ENCODE measurements at places on chromosomes 3 and 15.

DNA sequence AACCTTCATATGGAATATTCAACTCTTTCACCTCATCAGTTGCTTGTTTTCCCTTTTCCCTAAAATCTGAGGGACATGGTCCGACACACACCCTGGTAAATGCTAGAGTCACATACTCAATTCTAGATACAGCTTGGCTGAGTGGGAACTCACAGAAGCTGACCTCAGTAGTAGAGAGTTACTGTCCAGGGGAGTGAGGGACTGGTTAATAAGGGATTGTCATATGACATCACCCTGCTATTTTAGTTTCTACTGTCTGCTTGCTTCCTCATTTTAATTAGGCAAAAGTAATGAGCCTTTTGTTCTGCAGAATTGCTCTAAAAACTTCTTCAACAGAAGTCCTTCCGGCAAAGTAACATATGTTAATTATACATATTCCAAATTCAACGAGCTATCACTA is 244.5 kb downstream of the ZIC4 start:
- DNase-seq: no peak

DNA sequence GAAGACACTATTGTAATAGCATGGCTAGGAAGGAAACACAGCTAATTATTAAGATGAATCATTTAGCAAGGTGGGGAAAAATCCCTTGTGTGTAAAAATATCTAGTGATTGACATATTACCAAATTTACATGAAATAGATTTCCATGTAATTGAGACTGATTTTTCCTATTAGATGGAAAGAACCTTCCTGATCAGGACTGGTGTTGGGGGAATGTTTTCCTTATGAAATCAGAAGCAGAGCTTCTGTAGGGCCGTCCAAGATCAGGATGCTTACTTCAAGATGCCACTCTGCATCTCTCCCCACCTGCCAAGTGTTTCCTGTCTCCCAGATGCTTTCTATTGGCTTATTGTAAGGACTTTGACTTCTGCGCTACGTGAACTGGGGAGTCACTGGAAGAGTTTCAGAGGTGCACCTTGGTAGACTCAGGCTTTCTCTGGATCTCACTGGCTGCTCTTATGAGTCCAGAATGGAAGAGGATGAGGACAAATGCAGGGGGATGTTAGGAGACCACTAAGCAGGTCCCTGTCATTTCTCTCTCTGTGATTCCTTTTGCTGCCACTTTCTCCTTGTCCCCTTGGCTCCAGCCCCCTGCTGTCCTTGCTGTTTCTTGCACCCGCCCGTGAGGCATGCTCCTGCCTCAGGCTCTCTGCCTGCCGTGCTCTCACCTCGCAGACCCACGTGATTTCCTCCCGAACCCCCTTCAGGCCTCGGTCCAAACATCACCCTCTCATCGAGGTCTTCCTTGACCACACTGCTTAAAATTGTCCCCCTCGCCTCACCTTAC is 30.1 kb downstream of the BTD start:
- no peak for DNase-seq

DNA sequence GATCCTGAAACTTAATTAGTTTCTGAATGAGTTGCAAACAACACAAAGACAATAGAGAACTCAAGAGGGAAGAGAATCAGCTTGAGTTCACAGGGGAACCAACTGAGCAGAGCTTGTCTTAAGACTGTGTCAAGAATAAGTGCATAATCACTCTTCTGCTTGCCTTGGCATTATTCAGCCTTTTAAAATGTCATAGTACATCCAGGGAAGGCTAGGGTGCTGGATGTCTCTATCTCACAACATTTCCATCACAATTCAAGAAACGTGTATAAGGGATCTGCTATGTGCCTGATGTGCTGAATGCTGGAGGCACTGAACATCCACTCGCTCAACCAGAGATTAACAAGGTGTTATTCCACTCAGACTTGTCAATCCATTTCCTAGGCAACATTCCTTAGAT is 122.6 kb downstream of the CPNE4 start:
- DNase-seq: no peak

- no peak for DNase-seq
Observed at GRCh38 chr3:16064642-16065414, 109.7 kb upstream of the GALNT15 start.

GRCh38 chr3:32685543-32686185 is 676 bp downstream of the CNOT10 start:
- DNase-seq: no peak

GRCh38 chr3:188092648-188093047 is 61.3 kb upstream of the LPP start:
- DNase-seq: no peak

GRCh38 chr3:29408676-29409075 is 127.8 kb downstream of the RBMS3 start:
- DNase-seq: no peak

DNA sequence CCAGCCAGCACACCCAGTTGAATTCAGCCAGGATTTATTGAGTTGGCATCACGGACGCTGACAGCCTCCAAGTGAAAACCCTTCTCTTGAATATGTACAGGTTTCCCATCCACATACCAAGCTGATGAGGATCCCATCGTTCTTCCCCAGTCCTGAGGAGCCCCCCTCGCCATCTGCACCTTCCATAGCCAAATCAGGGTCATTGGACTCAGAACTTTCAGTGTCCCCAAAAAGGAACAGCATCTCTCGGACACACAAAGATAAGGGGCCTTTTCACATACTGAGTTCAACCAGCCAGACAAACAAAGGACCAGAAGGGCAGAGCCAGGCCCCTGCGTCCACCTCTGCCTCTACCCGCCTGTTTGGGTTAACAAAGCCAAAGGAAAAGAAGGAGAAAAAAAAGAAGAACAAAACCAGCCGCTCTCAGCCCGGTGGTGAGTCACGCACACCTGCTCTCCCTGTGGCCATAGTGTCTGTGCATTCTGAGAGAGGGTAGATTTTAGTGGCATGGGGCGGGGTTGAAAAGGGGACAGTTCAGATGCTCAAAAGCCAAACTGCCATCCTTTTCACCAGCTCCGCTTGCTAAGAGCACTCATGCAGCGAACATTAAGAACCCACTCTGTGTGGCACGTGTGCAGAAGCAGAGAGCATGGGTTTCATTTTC is 51.2 kb downstream of the KLHL25 start:
- DNase-seq: no peak

DNA sequence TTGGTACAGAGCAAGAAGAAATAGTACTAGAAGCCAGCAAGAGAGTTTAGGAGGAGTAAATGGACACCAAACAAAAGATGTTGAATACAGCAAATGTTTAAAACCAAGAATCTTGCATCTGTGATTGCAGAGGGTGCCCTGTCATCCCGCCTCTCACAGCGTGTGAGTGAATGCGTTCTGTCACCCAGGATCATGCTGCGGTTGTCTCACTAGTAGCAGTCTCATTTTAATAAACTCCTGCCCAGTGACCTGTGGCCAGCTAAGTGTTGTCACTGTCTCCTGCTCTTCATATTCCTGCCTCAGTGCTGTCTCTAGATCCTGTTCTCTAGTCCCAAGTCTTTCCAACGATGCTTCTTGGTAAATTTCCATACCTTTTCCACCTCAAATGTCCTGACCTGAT is 584.6 kb downstream of the MCTP2 start:
- no peak for DNase-seq

DNA sequence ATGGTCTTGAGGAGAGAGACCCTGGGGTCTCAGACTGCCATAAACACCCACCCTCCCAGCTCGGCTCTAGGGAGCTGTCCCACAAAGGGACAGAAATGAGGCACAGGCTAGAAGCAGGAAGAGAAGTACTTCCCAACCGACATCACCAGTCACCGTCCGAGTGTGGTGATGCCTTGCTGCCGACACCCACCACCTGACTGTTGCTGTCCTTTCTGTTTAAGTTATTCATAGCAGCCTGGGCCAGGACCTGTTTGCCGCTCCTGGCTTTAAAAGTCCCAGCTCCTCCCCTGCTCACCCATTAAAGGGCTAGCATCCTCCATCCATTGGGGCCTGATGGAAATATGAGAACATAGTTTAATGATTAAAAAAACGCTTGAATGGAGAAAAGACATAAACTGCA is 13.2 kb upstream of the SPG11 start:
- no peak for DNase-seq

GRCh38 chr3:13750731-13751130 is 129.1 kb downstream of the WNT7A start:
- no peak for DNase-seq

DNA sequence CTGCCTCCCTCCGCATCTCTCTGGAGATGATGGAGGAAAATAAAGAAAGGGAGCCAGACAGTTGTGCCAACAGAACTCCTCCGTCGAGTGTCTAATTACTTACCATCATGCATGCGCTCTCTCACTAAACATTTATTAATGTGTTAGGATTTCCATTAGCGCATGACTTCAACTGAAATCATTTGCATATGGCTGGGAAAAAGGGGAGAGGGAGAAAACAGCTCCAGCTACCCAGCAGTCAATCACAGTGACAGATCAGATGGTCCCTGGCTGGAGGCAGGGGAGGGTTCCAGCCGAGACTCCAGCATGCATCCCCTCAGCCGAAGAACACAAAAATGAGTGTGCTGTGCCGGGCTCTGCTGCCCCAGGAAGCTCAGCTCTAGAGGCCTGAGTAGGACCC is 6.8 kb upstream of the RHO start:
- DNase-seq: no peak

- no peak for DNase-seq
Observed at GRCh38 chr3:195260280-195260905, 10.6 kb downstream of the XXYLT1 start.

DNA sequence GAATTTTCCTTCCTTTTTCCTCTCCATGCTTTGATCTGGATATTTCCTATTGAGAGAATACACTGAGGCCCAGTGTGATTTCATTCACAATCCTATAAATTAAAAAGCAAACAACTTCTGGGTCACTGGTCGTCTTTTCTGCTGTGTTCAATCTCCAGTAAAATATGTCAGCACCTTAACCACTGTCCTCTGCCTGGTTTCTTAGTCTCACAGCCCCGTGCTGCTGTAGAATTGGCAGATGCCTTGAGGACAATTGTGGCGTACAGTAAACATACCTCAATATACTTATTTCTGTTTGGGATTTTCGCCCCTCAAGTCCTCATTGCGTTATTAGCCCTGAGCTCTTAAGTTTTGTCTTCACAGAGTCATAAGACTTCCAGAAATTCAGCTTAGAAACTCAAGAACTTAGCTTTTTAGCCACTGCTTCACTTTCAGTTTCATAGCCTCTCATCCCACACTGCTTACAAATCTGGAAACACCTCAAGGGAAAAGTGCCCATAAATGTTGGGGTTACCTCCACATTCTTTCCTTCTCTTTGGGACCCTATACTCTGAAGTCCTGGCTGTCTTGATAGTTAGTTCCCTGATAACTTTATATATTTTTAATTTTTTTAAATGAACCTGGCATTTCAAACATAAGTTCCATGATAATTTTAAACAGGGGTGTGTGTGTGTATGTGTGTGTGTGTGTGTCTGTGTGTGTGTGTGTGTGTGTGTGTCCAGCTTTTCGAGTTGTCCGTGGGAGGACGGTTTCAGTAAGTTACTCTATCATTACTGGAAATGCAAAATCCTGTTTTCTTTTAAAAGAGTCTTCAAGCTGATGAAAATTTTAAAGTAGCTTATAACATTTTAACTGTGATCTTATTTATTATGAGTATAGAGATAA is 238.4 kb upstream of the CTDSPL start:
- DNase-seq: no peak

GRCh38 chr3:49803465-49804140 is 542 bp downstream of the INKA1 start:
- no peak for DNase-seq

DNA sequence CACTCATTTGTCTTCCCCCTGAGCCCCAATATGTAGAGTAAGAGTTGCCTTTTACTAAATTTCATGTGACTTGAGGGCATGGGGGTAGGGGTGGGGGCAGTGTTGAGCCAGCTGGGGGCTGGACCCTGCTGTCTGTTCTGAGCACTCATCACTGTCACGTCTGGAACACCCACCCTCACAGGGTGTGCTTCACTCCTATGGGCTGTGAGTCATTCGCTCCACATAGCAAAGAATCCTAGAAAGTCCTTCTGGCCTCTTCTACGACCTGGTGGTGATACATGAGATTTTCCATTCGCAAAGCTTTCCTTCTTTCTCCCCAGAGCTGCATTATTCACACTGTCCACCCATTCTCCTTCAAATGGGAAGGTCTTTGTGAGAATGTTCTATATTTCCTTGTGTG is 43.6 kb upstream of the MGLL start:
- DNase-seq: no peak

GRCh38 chr3:48268936-48269561 is 28.1 kb downstream of the ZNF589 start:
- DNase-seq: no peak

- no peak for DNase-seq
Observed at GRCh38 chr15:88178631-88179030, 77.9 kb downstream of the NTRK3 start.

DNA sequence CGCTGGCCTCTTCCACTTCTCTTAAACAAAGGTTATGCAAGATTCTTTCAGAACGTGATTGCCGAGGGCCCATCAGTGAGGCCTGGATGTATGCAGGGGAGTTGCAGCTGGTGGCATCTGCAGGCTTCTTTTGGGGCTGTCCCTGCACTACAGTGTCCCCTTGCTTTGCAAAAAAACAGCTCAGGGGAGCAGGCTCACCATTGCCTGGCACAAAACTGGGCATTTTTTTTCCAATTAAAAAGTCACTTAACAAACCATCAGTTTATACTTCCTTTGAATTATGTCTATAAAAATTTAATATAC is 148.6 kb downstream of the ATP10A start:
- no peak for DNase-seq

DNA sequence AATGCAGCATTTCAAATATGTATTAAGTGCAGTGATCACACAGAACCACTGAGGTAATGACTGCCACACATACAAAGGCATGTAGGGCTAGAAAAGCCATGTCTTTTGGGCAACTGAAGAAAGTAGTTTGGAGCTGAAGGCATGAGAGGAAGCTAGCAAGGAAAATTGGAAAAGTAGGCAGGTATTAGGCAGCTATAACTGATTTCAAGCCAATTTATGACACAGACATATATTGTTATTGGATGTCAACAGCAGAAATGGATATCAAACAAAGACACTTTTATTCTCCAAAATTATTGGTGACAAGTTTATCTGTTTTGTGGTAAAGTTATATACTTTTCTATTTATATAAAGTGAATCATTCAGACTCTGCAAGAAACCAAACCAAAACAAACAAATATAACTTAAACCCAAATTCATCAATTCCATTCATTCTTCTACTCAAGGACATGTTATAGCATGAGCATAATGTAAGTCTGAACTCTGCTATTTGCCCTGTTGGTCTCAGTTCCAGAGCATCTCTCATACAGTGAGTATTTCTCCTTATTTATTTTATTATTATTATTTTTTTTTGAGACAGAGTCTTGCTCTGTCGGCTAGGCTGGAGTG is 307.4 kb upstream of the COL8A1 start:
- no peak for DNase-seq

GRCh38 chr3:169623971-169624370 is 39.5 kb downstream of the MECOM start:
- DNase-seq: no peak

GRCh38 chr3:71111784-71112440 is 471.6 kb downstream of the FOXP1 start:
- DNase-seq: no peak

DNA sequence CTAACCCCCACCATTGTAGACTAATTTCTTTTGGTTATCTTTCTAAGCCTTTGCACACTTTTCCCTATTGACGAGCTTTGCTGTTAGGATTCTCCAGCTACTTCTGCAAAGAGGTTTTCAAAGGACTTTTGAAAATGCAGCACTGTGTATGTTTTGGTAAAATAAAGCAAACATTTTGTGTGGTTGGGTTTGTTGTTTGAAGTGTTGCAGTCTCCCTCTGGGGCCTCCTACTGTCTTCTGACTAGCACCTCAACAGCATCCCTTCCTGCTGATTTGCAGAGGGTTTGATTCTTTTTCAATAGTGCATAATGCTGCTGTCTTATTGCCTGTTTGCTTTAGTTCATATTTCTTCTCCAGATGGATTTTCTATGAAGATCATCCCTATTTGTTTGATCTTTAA is 775.1 kb upstream of the CFAP20DC start:
- DNase-seq: no peak
